ENCODE measurements at places on chromosomes 4 and X.

- no peak for DNase-seq
Observed at GRCh38 chr4:40214038-40214437, 17.2 kb downstream of the RHOH start.

DNA sequence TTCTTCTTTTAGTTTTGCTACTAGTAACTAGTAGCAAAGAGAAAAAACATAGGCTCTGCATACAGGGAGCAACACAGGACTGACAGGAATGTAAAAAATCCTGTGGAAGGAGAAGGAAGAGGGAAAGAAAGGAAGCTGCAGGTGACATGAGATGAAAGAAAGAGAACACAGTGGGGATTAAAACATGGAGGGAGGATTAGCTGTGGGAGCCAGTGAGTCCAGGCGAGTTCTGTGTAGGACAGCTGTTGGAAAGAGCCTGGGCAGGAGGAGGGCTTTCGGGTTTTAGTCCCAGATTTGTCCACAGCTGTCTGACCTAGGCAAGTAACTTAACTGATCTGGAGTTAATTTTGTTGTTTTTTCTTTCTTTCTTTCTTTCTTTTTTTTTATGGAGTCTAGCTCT lies 21.6 kb downstream of the CCNG2 start:
- no peak for DNase-seq

DNA sequence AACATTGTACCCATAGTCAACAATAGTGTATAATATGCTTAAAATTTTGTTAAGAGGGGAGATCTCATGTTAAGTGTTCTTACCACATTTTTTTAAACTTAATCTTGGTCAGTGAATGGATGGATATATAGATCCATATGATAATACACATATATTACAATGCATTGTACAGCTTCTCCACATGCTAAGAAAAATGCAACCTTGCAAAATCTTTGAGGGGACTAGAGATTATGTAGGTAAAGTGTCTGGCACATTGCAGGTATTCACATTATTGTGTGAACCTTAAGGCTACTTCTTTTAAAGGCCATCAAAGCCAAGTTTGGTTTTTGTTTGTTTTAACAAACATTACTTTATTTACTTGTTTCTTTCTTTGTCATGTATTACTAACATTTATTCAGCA lies 10.4 kb upstream of the GPC3 start:
- DNase-seq: no peak

DNA sequence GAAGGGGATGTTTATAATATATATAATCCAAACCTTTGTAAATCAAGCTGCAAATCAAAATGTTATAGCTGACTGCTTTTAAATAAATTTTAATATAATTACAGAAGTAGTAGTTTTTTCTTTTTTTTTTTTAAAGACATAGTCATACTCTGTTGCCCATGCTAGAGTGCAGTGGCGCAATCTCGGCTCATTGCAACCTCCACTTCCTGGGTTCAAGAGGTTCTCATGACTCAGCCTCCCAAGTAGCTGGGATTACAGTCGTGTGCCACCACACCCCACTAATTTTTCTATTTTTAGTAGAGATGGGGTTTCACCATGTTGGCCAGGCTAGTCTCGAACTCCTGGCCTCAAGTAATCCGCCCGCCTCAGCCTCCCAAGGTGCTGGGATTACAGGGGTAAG lies 178.7 kb downstream of the FBXW7 start:
- peak; percentile 54 for DNase-seq

DNA sequence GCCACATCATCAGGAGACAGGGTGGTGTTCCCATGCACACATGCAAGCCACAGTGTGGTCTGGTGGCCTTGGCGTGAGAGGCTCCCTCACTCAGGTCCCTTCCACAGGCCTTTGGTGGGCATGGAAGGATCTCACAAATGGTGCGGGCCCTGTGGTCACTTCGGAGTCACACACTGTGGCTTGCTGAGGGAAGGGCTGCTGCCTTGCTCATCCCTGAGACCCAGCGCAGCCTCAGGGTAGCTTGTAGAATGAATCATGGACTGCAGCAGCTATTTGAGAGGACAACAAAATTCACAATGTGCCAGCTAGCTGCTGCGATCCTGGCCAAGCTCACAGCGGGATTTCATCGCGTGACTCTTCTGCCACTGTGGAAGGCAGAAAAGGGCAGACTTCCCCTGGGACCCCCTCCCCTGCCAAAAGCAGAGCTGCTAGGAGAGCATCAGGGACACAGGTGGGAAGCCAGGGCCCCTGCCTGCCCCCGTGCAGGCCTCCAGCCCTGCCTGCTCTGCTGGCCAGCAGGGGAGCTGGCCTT lies 106.4 kb downstream of the ABLIM2 start:
- no peak for DNase-seq

- peak; percentile 78 for DNase-seq
Observed at GRCh38 chr4:164977243-164978164, at the start of gene TRIM61. TSS of gene TRIM61 (minus strand) at chr4:164977657. CDS start at chr4:164970002, 7,655 bp downstream.

DNA sequence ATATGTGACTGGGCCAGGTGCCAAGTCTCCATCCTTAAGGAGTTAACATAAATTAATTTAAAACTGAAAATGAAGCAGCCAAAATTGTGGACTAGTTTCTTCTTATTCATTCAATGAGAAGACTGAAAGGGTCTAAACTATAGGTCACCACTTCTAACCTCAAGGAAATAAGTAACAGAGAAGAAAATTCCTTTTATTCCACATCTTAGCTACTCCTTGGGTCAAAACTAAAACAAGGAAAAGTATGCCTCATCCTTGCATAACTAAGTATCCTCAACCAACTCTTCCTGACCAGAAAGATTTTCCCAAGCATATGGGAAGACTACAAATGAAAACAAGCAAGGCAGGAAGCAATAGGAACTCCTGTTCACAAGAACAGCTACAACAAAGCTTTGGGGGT lies 71.2 kb downstream of the ZNF827 start:
- DNase-seq: no peak

DNA sequence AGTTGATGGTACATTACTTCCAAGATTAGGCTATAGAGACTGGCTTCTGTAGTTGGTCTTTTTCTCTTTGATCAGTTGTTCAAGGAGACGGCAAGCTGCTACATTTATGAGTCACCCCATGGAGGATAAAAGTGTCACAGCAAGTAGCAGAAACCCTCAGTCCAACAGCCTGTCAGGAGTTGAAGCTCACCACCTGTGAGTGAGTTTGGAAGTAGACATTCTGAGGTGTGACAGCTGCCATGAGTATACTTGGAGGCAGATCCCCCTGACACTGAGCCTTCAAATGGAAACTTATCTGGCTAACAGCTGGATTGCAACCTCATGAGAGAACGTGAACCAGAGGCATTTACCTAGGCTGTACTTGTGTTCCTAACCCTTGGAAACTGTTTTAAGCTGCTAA lies 68.0 kb downstream of the CCNG2 start:
- no peak for DNase-seq

DNA sequence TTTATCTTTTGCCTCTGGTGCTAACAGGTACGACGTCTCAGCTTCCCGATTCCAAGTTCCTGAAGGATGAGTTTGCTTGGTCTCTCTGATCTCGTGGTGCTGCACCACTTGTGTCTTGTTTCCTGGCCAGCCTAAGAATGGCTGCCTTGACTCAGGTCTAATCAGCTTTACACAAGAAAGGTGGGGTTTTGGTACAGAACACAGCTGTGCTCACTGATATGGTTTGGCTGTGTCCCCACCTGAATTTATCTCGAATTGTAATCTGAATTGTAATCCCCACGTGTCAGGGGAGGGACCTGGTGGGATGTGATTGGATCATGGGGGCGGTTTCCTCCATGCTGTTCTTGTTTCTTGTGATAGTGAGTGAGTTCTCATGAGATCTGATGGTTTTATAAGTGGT lies 305.3 kb upstream of the NOCT start:
- no peak for DNase-seq

GRCh38 chr4:106594291-106594952 lies 225.8 kb upstream of the GIMD1 start:
- no peak for DNase-seq

DNA sequence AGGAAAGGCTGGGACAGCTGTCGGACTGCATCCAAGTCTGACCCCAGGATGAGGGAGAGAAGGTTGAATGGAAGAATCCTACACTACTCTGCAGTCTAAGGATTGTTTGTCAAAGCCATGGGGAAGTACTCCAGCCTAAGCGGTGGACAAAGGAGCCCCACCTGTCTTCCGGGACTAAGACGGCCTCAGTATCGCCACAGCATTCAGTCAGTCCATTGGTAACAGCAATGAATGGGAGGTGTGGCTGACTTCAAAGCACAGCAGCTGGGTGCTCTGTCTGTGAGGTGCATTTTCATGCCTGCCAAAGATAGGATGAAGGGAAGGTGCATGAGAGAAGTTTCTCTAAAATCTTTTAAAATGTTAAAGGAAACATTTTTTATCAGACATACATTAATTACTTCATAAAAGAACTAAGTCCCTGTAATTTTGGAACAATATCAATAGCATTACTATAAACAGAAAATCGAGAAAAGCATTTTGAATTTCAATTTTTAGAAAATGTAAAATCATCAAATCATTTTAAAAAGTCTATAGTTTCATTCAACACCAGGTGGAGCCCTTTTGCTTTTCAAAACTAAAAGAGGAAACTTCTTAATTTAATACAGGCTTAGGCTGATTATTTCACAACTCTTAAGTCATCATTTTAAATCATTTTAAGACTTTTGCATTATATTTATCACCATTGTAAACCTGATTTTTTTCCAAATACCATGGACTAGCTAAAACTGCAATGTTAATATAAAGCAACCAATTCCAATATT lies 27.6 kb upstream of the INTU start:
- DNase-seq: peak; percentile 28

DNA sequence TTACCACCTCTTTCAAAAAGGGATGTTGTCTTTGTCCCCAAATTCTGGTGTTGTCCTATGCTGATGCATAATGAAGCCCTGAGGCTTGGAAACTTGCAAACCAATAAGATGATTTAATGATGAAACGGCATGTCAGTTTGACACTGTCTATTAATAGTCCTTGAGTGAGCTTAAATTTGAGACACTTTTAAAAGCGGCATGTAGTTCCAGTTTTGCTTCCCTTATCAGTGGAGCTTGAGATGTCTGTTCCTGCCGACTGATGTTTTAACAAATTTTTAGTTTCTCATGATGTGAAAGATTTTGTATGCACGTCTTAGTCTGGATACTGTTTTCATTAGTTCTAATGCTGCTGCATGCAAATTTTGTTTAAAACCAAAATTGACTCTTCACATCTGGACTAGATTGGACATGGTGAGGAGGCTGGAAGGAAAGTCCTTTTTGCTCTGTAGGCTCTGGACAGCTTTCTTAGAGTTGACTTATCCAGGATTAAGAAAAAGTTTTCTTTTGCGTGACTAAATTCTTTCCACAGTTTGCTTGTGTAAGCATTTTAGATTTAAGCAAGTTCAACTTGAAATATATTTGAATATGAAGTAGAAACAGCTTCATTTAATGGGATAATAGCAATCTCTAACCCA lies 11.7 kb downstream of the C1GALT1C1 start:
- no peak for DNase-seq

DNA sequence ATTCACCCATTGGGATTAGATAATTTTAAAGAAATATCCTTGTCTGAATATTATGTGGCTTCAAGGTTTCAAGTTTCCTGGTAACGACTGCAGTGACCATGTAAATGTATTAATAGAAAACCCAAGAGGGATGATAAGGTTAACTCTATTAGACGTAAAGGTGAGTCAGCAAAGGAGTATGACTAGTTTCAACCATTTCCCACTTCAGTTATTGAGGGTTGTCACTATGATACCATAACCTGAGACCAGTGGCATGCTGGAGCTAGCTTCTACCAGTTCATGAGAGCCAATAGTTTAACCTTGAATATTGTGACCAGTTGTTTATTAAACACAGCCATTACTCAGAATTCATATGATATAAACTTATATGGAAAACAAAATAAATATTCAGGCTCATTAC lies 270.1 kb downstream of the TMA16 start:
- DNase-seq: no peak
